CD4-positive, alpha-beta T cell treated with Interleukin-10 for 1 hour (primary cell): ENCODE measurements at places on chromosomes 1 and 21.
A peak's percentile ranks its signal among the peaks of the same experiment; 100 is the strongest.

- DNase-seq = peak; percentile 54
These were observed 3.5 kb upstream of the PADI1 start for GRCh38 chr1:17201201-17202021.

GRCh38 chr1:38334930-38335592 lies 288.5 kb upstream of the POU3F1 start:
- DNase-seq = no peak

DNA sequence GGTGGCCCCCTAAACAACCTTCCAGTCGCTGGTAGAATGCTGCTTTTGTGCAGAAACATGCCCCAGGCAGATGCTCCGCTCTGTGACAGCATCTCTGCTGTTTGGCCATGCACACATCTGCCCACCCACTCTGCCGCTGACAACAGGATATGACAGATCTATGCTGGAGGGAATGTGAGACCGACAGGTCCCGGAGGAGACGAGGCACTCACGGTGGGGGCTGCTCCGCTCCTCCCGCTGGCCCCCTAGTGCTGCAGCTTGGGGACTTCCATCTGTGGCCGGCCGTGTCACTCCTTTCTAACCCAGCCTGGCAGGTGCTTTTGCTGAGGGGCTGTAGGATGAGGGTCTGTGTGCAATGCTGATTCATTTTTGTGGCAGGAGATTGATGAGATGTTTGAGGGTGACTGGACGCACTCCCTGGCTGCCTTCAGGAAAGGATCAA lies 49.1 kb upstream of the DMRTB1 start:
- DNase-seq = peak; percentile 64

GRCh38 chr1:26791626-26792025 lies 3.9 kb downstream of the PIGV start:
- no peak for DNase-seq

- DNase-seq = peak; percentile 67
These were observed 14.3 kb downstream of the GPR137B start for GRCh38 chr1:236156512-236157208.

- DNase-seq = peak; percentile 51
These were observed 21.9 kb upstream of the IVNS1ABP start for GRCh38 chr1:185338719-185339622.

DNA sequence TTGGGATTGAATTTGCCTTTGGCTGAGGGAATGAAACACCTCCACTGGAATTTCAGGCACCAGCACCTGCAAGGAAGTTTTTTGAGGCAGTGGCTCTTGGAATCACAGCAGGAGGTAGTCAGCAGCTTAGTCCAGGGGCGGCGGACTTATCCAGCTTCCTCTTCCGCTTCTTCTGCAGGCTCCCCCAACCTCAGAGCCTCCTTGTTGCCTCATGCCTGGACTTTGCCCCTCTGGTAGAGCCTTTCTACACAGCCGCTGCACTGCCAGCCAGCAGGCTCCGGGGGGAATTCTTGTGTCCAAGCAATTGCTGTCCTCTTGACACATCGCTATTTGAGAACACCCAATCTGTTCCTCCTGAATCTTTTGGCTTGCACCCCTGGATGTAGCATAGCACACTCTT lies 4.4 kb upstream of the RHEX start:
- no peak for DNase-seq

DNA sequence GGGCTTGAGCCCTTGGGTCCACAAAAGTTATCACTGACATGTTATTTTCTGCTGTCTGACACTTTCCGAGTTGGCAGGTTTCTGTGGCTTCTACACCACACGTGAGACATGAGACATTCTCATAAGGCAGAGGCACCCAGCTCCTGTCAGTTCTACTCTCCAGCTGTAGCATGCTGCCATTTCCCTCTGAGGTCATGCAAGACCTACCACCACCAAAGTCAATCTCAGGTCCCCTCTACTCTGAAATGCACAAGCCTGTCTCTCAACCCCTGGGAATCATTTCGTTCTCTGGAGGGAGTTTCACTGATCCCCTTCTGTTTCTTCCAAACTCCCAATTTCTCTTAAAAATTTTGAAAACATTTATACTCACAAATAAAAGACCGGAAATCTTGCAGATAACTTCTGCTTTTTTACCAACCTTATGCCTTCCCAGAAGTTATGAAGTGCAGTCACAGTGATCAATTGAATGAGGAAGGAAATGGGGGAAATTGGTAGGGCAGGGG lies 39.5 kb upstream of the CR2 start:
- peak; percentile 5 for DNase-seq

- no peak for DNase-seq
These were observed 113.1 kb downstream of the PBX1 start for GRCh38 chr1:164671966-164672571.

GRCh38 chr1:50605186-50605875 lies 182.1 kb upstream of the DMRTA2 start:
- peak; percentile 19 for DNase-seq

GRCh38 chr1:243264717-243265116 lies 8.9 kb downstream of the SDCCAG8 start:
- DNase-seq = no peak

DNA sequence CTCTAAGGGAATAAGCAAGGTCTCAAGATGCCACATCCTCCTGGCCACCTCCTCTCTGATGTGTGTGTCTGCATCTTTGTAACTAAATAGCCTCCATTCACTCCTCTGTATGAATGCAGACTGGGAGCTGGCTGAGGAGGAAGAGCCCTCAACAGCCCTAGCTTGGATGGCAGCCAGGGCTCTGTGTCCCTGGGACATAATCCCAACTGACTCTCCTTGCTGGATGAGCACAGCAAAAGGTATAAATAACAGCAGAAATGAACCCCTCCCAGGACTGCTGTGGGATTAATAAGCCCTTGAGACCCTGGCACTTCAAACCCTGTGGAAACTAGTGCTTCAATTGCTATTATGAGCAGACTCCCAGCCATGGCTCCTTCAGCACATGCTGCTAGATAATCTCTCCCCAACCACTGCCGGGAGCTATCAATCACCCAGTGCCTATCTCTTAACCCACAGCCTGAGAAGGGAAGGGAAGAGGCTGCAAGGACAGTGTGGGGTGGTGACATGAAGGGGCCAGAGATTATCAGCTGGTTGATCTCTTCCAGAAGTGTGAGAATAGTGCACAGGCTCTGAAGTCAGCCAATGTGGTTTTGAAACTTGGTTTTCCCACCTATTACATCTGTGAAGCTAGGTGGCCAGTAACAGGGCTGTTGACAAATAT lies 152.2 kb downstream of the TNR start:
- DNase-seq = no peak

- DNase-seq = no peak
These were observed 31.8 kb downstream of the CLEC20A start for GRCh38 chr1:178465011-178465410.

DNA sequence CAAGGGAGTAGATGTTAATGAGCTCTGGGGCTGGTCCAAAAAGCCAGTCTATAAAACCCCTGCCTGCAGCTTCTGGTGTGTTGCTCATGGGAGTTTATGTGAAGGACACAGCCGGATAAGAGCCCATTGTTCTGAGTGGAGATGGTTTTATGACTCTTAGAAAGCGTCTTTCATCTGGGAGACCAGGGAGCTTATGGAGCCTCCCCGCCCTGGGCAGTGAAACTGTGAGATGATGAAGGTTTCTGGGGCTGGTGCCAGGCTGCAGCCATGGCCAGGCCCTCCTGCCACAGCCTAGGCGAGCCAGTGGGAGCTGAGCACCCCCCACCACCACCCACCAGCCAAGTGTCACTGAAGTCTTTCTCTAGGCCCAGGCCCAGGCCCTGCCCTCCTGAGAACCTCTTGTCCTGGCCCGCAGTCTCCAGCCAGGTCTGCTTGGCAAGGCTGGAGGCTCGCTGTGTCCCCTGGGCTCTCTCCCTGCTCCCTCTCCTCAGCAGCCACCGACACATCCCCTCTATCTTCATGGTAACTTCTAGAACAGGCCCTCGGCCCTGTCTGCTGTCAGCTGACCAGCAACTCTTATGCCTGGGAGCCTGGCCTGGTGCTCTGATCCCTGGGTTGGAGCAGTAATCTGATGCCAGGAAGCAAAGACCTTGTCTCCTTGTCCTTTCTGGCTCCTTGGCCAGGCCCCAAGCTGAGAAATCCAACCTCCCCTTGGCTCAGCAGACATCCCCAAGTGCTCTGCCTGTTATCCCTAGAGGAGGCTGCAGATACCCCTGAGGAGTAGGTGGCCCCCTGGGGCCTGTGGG lies 7.6 kb upstream of the ARHGEF10L start:
- no peak for DNase-seq

GRCh38 chr1:36638268-36638667 lies 155.6 kb upstream of the CSF3R start:
- no peak for DNase-seq
